Smooth muscle cell of the umbilical artery (primary cell): ENCODE measurements at places on chromosomes 16 and 17. TPM values are rescaled to one million over a fixed set of nuclear protein-coding genes. Genes with fewer than 3 reads are reported as not detected.

Gene HS3ST3B1
- 9.2 and 17.5 TPM in 2 replicates for total RNA-seq

Gene BAIAP3
- 0.65 and 0.89 TPM in 2 replicates for total RNA-seq

Gene HIGD1B
- not detected in 2 replicates for total RNA-seq

Gene PRSS8
- not detected in 2 replicates for total RNA-seq

Gene C1QTNF8
- not detected in 2 replicates for total RNA-seq

Gene PLA2G10
- not detected in 2 replicates for total RNA-seq

Gene SDR42E1
- under 0.01 and 0.18 TPM in 2 replicates for total RNA-seq

Gene ACBD4
- 3.5 and 5.0 TPM in 2 replicates for total RNA-seq

Gene RBFOX1
- not detected in 2 replicates for total RNA-seq

Gene TBC1D3C
- total RNA-seq: 0.59 TPM in 1 of 2 replicates, not detected in the other

Gene MRPL58
- total RNA-seq: 18.8 and 22.0 TPM in 2 replicates

Gene CPHXL2
- not detected in 2 replicates for total RNA-seq

Gene PRR14
- total RNA-seq: 8.0 and 8.7 TPM in 2 replicates

Gene PDE6G
- not detected in 2 replicates for total RNA-seq

Gene CCL8
- total RNA-seq: 0.89 TPM in 1 of 2 replicates, not detected in the other

Gene RPL26
- total RNA-seq: 1,578 and 4,116 TPM in 2 replicates

Gene WNT9B
- not detected in 2 replicates for total RNA-seq

Gene WFIKKN1
- total RNA-seq: under 0.01 and 0.46 TPM in 2 replicates

Gene NDRG4
- 11.3 and 13.7 TPM in 2 replicates for total RNA-seq

Gene EFCAB5
- 0.59 and 1.3 TPM in 2 replicates for total RNA-seq

Gene RSPRY1
- 51.7 and 64.6 TPM in 2 replicates for total RNA-seq

Gene SLC6A2
- total RNA-seq: not detected in 2 replicates

Gene DRC3
- total RNA-seq: 0.37 and 0.59 TPM in 2 replicates

Gene HS3ST3A1
- total RNA-seq: 18.7 and 36.3 TPM in 2 replicates

Gene KRTAP4-1
- not detected in 2 replicates for total RNA-seq

Gene MCRIP2
- total RNA-seq: 10.3 and 22.3 TPM in 2 replicates

Gene CD300E
- total RNA-seq: not detected in 2 replicates

Gene ABCA6
- total RNA-seq: 1.3 and 4.5 TPM in 2 replicates

Gene RNF222
- not detected in 2 replicates for total RNA-seq

Gene CNGB1
- total RNA-seq: not detected in 2 replicates

Gene CBX2
- total RNA-seq: 0.89 and 3.8 TPM in 2 replicates

Gene FBXW10
- total RNA-seq: under 0.01 and 0.05 TPM in 2 replicates

Gene VPS25
- total RNA-seq: 46.7 and 67.1 TPM in 2 replicates

Gene FGF11
- 5.3 and 7.2 TPM in 2 replicates for total RNA-seq

Gene ADAD2
- not detected in 2 replicates for total RNA-seq

Gene ACE
- 0.59 and 1.1 TPM in 2 replicates for total RNA-seq

Gene MILR1
- 4.0 and 6.2 TPM in 2 replicates for total RNA-seq

Gene TMEM100
- 0.23 TPM in 1 of 2 replicates, not detected in the other for total RNA-seq

Gene CACNA1H
- total RNA-seq: 1.2 and 3.0 TPM in 2 replicates

Gene RPRML
- total RNA-seq: not detected in 2 replicates

Gene NPIPB13
- 1.4 and 1.8 TPM in 2 replicates for total RNA-seq

Gene SPNS1
- 25.2 and 26.4 TPM in 2 replicates for total RNA-seq

Gene MYO1D
- 3.5 and 4.2 TPM in 2 replicates for total RNA-seq

Gene TNFRSF13B
- not detected in 2 replicates for total RNA-seq

Gene OSGIN1
- total RNA-seq: 1.2 and 2.4 TPM in 2 replicates

Gene ERCC4
- 8.3 and 11.0 TPM in 2 replicates for total RNA-seq

Gene CCDC144A
- 8.1 and 9.2 TPM in 2 replicates for total RNA-seq

Gene ACSM5
- not detected in 2 replicates for total RNA-seq
